Activated naive CD4-positive, alpha-beta T cell treated with anti-CD3 and anti-CD28 coated beads for 36 hours (primary cell): ENCODE measurements at places on chromosomes 5 and 9.
A peak's percentile ranks its signal among the peaks of the same experiment; 100 is the strongest.

GRCh38 chr9:99576002-99576401 lies 245.7 kb upstream of the NR4A3 start:
- no peak for DNase-seq

- DNase-seq = no peak
These were observed 20.4 kb upstream of the DELE1 start for GRCh38 chr5:141903261-141903660.

DNA sequence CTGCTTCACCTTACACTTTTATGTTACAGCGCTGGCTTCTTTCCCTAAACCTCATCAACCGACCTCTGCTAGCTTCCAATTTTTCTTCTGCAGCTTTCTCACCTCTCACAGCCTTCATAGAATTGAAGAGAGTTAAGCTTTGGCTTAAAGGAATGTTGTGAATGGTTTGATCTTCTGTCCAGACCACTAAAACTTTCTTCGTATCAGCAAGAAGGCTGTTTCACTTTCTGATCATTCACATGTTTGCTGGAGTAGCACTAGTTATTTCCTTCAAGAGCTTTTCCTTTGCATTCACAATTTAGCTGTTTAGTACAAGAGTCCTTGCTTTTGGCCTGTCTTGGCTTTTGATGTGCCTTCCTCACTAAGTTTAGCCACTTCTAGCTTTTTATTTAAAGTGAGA lies 49.5 kb downstream of the NR3C1 start:
- no peak for DNase-seq

DNA sequence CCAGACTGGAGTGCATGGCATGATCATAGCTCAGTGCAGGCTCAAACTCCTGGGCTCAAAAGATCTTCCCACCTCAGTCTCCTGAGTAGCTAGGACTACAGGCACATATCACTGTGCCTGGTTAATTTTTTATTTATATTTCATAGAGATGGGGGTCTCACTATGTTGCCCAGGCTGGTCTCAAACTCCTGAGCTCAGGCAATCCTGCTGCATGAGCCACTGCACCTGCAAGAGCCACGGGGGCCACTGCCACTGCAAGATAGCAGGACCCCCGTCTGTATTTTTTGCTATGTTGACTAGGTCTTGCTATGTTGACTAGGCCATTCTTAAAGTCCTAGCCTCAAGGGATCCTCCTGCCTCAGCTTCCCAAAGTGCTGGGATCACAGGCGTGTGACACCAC lies 6.5 kb downstream of the CYSTM1 start:
- no peak for DNase-seq

GRCh38 chr9:112037281-112038016 lies 137.6 kb downstream of the SUSD1 start:
- DNase-seq = peak; percentile 79

DNA sequence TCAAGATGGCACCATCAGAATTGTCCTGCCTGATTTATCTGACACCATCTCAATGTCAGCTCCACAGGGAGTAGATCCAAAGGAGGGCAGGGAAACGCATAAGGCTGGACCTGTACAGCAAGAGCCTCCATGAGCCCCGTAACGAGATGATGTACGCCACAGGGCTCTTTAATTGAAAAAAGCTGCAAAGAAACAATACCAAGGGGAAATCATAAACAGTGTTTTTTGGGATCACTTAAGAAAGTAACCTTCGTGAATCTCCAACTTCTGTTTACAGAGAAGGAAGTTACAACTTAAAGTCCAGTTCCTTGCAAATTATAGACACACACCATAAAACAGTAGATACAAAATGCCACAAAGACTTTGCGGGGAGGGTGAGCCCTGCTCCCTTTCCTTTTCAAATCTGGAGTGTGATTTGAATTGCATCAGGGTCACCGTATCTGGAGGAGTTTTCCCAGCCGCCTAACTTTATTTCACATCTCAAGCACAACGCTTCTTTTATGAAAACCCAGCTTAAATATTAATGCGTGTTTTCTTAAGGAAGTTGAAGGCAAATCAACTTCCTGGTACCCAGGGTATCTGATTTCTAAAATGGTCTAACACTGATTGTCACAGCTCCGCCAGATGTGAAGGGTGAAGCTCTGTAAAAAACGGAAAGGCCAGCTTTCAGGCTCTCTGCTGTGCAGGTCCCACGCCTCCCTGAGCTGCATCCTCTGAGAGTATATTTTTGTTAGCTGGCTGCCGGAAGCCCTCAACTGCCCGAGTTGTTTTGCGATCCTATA lies 88.9 kb downstream of the EBF1 start:
- DNase-seq = no peak

- DNase-seq = no peak
These were observed 37.0 kb downstream of the HABP4 start for GRCh38 chr9:96487029-96487396.

- DNase-seq = no peak
These were observed 388.7 kb downstream of the CETN3 start for GRCh38 chr5:90020575-90021538.

- peak; percentile 56 for DNase-seq
These were observed 55.2 kb downstream of the NMUR2 start for GRCh38 chr5:152349683-152350526.

GRCh38 chr5:16364910-16365309 lies 100.7 kb downstream of the ZNF622 start:
- DNase-seq = no peak

DNA sequence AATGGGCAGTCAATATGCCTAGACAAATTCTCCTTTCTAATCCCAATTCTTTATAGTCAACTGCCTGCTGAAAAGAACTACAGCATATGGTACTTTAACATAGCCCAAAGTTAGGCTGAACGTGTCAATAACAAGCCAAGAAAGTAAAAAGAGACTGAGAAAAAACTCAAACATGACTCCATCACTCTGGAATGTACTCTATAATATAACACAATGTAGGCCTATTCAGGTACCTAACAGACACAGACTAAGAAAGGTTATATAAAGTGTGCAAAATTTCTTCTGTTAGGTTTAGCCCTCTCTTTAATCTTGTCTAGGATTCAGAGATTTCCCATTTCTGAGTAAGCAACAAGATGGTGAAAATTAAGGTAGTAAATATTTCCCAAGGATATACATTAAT lies 209.7 kb upstream of the PRR16 start:
- no peak for DNase-seq

DNA sequence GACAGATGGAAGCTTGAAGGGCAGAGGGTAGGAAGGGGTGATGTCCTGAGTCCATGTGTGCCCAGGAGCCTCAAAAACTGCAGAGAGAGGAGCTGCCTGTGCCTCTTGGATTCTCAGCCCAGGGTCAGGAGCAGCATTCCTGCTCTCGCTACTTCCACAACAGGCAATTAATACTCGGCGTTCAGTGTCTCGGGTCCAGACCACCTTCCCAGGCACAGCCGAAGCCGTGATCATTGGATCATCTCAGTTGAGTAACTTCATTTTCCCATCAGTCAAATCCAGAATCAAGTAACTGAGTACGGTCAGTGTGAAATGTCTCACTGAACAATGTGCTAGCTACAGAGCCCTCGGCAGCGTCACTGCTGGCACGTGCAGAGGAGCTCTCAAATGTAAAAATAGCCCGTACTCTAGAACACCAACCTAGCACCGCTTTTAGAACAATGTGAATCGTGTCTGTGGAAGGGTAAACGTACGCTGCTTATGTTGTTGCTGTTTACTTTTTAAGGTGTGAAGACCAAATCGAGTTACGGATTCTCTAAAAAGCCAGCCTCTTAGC lies 63.5 kb upstream of the IRX4 start:
- no peak for DNase-seq

DNA sequence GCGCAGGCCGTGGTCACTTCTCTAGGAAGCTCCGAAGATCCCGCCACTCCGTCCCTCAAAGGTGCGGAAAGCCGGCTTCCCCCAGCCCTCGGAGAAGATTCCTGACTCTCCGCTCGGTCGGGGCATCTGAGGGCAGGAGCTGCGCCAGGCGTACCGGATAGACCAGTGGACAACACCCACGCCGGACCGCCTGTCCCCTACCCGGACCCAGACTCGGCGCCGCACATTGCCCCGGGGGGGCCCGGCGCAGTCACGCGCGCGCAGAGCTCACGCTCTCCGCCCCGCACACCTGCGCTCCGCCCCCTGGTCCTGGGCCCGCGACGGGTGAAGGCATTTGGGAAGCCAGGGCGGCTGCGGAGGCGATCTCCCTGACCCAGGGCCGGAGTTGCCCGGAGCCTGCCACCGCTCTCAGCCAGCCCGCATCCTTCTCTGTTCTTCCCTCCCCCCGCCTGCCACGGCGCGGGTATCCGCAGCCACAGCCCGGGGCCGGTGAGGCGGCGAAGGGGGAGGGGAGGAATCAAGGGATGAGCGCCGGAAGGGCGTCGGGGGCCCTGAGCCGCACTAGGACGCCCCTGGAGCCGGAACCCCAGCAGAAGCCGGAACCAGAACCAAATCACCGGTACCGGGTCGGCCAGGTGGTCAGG lies 448 bp downstream of the RELL2 start:
- DNase-seq = peak; percentile 51
